ENCODE measurements at places on chromosomes 6 and 20.
A peak's percentile ranks its signal among the peaks of the same experiment; 100 is the strongest.

- no peaks in the 10 kb centered on the region for H3K36me3 ChIP-seq
- no peak overlapping the region for H3K27ac ChIP-seq
- peaks cover 56% of the 10 kb centered on the region for H3K4me1 ChIP-seq
These were observed 6.6 kb downstream of the REPS1 start for GRCh38 chr6:138981416-138981815.

DNA sequence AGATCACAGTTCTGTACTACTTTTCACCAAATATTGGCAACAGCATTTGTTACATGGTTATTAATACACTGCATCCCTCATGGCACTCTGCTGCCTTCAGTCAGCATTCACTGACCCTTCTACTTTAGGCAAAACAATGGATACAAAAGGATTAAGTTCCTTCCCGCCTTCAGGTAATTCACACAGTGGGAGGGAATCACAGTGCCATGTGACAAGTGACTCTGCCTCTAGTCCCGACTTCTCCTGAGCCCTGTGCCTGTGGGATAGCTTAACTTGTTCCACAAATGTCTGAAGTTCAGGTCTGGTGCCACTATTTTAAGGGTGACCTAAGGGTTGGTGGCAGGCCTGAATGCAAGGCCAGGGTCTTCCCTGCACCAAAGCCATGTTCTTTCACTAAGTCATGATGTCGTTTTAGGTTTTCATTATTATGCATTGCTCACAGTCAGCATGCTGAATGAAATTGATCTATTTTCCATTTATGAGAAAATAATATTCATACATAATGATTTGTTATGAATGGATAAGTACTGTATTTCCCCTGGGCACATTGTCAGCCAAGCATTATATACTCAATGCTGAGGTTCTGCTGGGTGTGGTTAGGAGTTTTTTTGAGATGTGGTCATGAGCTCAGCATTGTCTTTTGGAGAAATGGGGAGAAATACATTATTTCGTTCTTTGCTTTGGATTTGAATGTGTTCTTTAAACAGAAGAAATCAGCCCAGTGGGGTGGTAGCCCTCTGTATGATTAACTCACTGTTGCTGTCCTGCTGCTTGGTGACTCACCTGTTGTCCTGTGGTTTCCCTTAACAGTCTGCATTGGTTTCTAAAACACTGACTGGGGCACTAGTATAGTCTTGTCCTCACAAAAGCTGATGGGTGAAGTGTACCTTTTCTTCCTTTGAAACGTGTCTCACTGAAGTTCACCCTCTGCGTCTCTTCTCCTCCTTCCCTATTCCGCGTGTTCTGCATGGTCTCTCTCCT is 66.4 kb downstream of the AFDN start:
- no peak overlapping the region for H3K4me3 ChIP-seq
- no peak for ATAC-seq
- peaks cover 11% of the 10 kb centered on the region for H3K36me3 ChIP-seq
- no peaks in the 10 kb centered on the region for H3K4me1 ChIP-seq
- H3K27me3 ChIP-seq, result no peaks in the 10 kb centered on the region

DNA sequence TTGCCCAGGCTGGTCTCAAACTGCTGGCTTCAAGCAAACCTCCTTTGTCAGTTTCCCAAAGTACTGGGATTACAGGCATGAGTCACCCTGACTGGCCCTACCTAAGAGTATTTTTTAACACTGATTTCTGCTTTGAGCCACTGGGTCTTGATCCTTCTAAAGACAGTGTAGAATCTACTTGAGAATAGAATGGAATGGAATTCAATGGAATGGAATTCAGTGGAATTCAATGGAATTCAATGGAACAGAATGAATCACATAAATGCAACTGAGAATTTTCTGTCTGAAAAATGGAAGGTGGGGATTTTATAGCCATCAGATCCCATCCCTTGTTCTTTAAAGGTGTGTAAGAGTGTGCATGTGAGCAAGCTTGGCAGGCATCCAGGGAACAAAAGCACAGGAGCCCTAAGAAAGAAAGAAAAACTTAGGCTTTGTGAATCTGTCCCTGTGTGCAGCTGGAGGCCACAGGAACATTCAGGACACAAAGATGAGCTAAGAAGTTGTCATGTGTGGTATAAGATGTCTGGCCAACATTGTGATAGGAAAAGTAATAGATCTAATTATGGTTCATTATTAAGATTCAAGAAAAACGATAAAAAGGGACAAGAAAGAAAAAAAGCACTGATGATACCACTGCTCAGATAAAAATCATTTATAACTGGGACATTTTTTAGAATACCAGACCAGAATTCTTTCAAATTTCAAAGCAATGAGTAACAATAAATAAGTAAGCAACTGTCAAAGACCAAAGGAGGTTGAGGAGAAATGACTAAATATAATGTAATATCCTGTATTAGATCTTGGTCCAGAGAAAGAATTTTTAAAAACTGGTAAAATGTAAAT is 681.0 kb upstream of the GJE1 start:
- no peaks in the 10 kb centered on the region for H3K36me3 ChIP-seq
- no peak overlapping the region for H3K4me3 ChIP-seq
- H3K27ac ChIP-seq, result no peak overlapping the region
- peaks cover 5% of the 10 kb centered on the region for H3K4me1 ChIP-seq
- ATAC-seq, result no peak

DNA sequence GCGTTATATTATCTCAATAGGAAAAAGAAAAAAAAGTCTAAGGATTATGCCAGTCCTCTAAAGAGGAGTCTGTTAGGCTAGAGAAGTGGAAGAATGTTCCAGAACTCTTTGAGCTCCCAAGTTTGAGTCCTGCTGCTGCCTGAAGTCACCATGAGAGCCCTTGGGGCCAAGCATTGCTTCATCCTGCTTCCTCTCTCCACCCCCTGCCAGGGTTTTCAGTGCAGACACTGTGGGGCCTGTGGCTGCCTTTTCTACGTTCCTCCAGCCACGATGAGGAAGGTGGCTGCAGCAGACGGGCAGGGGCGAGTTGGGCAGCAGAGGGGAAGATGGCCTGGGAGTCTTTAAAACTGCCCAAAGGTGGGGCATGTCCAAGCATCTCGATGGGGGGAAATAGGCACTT is 214.4 kb upstream of the KCNG1 start:
- H3K4me1 ChIP-seq, result no peaks in the 10 kb centered on the region
- no peak overlapping the region for H3K4me3 ChIP-seq
- H3K27ac ChIP-seq, result no peak overlapping the region
- no peaks in the 10 kb centered on the region for H3K36me3 ChIP-seq
- ATAC-seq, result no peak

GRCh38 chr6:169881976-169882375 is 130.6 kb downstream of the ERMARD start:
- H3K4me1 ChIP-seq, result no peaks in the 10 kb centered on the region
- no peak overlapping the region for H3K4me3 ChIP-seq
- no peak overlapping the region for H3K27ac ChIP-seq
- ATAC-seq, result no peak
- peaks cover 55% of the 10 kb centered on the region for H3K27me3 ChIP-seq

- peaks cover 22% of the 10 kb centered on the region for H3K27me3 ChIP-seq
- H3K27ac ChIP-seq, result no peak overlapping the region
- no peaks in the 10 kb centered on the region for H3K36me3 ChIP-seq
These were observed 180.6 kb downstream of the TFAP2C start for GRCh38 chr20:56809668-56810067.

DNA sequence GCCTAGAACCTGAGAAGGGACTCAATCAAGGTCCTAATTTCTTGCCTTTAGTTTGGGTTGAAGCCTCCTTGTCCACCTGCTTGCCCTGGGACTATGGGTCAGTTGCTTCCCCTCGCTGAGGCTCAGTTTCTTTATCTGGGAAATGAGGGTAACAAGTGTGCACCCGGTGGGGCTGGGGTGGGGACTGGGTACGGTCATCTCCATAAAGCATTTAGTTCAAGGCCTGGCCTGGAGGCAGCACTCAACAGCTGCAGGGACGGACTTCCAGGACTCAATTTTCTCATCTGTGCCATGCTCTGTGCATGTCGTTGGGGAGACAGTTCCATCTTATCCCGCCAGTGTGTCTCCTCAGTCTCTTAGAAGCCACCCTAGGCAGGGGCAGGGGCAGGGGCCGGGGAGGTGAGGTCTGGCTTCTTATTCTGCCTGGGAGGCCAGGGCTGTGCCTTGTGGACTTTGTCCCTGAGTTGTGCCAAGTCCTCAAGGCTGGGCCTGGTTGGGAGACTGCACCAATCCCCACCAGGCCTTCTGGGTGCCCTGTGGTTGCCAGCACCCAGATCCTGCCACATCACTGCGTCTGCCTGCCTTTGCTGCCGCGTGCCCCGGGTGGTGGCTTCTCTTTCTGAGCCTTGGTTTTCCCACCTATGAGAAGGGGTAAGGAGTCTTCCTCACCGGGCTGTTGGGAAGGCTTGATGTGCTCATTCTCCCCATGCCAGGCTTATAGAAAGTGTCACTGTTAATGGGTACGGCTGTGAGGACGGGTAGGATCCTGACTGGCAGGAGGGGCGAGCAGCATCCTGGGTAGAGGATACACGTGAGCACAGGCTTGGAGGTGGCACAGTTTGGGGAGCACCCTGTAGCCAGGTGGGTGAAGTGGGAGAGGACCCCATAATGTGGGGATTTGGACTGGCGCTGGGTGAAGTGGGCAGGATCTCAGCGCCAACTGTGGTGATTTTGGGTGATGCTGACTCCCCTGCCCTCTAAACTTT is 8.6 kb downstream of the SRC start:
- no peaks in the 10 kb centered on the region for H3K27me3 ChIP-seq
- H3K4me1 ChIP-seq, result peaks cover 79% of the 10 kb centered on the region
- H3K4me3 ChIP-seq, result no peak overlapping the region
- H3K27ac ChIP-seq, result no peak overlapping the region
- ATAC-seq, result no peak
- peaks cover 60% of the 10 kb centered on the region for H3K36me3 ChIP-seq

DNA sequence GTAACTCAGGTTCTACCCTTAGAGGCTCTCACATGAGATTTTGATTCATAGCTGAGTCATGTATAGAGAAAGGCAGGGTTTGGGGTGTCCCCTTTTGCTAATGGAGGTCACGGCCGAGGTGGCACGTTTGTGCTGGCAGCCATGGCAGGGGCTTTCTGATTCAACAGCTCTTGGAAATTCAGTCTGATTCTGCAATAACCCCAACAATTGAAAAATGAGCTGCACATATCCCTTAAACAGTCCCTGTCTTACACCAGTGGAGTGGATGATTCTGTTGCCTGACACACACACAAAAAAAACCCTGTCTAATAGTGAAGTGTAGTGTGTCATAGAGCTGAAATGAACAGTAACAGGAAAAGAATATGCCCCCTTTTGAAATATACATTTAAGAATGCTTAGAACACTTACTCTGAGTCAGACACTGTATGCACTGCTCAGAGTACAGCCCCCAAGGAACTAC is 40.4 kb upstream of the ARG1 start:
- no peak overlapping the region for H3K4me3 ChIP-seq
- peaks cover 14% of the 10 kb centered on the region for H3K27me3 ChIP-seq
- peaks cover 9% of the 10 kb centered on the region for H3K4me1 ChIP-seq
- H3K36me3 ChIP-seq, result no peaks in the 10 kb centered on the region
- peak; percentile 76 for ATAC-seq

GRCh38 chr6:56958481-56958880 is 3.6 kb downstream of the BEND6 start:
- no peak overlapping the region for H3K4me3 ChIP-seq
- H3K27me3 ChIP-seq, result peaks cover 29% of the 10 kb centered on the region
- no peaks in the 10 kb centered on the region for H3K36me3 ChIP-seq
- no peak for ATAC-seq

DNA sequence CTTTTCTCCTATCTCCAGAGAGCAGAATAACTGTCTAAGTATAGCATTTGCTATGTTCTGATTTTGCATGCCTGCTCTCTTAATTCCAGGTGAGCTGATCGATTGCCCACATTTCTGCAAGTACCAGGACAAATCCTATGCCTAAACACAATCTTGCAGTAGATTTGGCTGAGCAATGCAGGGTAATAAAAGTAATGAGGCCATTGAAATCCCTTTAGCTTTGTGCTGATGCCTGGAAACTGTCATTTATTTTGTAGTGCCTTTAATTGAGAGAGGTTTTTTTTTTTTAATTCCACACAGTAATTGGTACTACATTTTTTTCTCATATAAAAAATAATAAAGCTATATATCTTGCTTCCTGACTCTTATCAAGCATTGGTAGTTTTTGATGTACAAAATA is 252.3 kb downstream of the NKAIN2 start:
- H3K4me1 ChIP-seq, result no peaks in the 10 kb centered on the region
- ATAC-seq, result no peak
- no peak overlapping the region for H3K4me3 ChIP-seq
- H3K27ac ChIP-seq, result no peak overlapping the region
- H3K36me3 ChIP-seq, result no peaks in the 10 kb centered on the region
